ENCODE measurements at places on chromosomes 5 and 9.

DNA sequence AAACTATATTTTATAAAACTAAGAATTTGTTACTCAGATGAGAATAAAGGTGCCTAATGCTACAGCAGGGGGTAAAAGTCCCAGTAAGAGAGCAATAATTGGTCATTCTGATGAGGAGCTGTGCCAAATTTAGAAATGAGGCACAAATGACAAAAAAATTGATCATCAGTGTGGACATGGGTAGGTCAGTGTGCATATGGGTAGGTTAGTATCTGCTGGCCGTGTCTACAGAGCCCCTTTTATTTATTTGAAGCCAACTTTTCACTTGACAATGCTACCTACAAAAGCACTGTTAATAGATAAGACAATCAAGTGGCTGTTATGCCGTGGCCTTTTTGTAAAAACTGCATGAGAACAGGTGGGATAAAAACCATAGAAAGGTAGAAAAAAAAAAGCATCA, 454.6 kb downstream of the RAB3C start:
- no peak for DNase-seq

DNA sequence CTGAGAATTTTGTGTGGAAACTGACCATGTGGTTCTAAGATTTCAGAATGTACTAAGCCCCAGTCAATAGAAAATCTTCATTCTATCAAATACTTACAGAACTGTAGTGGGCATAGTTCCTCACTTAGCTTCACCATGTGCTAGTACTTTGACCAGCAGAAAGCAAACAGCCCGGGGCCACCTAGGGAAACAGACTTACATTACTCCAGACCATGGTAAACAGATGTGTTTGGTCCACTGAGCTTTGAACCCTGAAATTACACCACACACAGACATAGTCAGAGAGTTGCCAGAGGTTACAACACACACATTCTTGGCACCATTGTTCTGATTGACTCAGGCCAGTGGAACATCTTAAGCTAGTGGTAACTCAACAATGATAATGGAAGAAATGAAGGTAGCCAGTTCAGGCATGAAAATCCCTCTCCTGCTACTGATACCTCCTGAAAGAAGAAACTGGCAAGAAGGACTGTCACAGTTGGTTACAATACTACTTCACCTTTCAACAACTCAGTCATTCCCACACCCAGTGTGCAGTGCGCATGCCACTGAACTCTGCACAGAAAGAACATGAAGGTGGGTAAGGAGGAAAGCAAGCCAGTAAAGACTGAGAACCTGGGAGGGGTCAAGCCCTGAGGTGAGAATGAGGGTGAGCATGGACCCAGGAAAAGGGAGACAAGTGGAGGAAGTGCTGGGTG, 18.7 kb upstream of the LECT2 start:
- no peak for DNase-seq

GRCh38 chr5:17174965-17175364, 42.5 kb upstream of the BASP1 start:
- DNase-seq, result no peak

DNA sequence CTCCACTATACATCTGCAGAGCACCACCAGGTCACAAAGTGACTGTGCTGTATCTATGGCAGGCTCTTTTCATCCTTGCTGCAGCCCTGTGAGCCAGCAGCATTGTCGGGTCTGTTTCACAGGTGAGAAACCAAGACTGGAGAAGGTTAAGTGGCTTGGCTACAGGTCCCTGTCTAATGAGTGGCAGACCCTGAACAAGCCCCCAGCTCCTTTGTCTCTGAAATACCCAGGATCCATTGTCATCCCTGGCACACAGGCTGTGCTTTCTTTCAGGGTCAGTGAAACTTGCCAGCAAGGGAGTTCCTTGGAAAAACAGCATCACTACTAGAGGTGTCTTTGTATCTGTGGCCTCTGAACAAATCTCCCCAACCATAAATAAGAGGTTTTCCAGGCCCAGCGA, 27.6 kb upstream of the CXCL14 start:
- no peak for DNase-seq

DNA sequence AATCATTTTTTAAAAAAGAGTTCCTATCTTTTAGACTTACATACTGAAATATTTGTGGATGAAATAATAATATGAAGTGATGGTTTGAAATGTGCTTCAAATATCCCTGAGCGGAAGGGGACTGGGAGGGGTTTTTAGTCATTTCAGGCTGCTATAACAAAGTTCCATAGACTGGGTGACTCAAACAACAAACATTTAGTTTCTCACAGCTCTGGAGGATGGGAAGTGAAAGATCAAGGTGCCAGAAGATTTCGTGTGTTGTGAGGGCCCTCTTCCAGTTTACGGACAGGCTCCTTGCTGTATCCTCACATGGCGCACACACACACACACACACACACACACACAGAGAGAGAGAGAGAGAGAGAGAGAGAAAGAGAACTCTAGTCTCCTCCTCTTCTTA, 27.1 kb upstream of the TEX10 start:
- no peak for DNase-seq

GRCh38 chr5:149961957-149962409, 1.4 kb downstream of the SLC26A2 start:
- no peak for DNase-seq

- DNase-seq, result no peak
Measured at GRCh38 chr5:100840370-100840769, 62.7 kb downstream of the ST8SIA4 start.

- DNase-seq, result no peak
Measured at GRCh38 chr5:103098993-103099392, 20.9 kb downstream of the GIN1 start.

DNA sequence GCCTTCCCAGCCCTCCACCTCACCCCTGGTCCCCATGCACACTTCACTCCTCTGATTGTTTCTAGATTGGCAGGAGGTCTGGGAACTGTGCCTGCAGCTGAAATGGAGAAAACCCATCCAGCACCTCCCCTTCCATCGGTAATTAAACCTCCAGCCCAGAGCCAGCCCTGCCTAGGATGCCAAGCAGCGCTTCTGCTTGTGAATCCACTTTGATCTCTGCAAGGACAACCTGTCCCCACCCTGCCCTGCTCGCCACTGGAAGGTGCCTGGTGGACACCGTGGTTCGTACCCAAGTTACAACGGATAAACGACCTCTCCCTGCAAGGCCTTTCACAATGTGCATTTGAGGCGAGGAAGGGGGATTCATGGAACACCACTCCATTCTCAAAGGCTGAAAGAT, 50.6 kb downstream of the IRX2 start:
- DNase-seq, result no peak

- DNase-seq, result no peak
Measured at GRCh38 chr9:124593651-124594058, 86.5 kb upstream of the NR5A1 start.

DNA sequence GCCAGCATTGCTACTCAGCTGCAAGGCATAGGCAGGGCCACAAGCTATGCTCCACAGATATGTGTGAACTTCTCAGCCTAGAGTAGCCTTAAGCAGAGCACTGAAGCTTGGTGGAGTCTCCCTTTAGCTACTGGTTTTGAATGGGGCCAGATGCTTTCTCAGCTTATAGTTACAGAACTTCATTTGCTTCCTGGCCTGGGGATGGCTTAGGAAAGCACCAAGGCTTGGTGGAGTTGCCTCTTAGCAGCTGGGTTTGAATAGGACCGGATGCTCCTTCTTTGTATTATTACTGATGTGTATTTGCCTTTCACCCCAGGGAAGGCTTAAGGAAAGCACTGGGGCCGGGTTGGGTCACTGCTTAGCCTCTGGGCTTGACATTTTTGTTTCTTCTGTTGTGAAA, 497.8 kb upstream of the SEMA6A start:
- DNase-seq, result no peak

DNA sequence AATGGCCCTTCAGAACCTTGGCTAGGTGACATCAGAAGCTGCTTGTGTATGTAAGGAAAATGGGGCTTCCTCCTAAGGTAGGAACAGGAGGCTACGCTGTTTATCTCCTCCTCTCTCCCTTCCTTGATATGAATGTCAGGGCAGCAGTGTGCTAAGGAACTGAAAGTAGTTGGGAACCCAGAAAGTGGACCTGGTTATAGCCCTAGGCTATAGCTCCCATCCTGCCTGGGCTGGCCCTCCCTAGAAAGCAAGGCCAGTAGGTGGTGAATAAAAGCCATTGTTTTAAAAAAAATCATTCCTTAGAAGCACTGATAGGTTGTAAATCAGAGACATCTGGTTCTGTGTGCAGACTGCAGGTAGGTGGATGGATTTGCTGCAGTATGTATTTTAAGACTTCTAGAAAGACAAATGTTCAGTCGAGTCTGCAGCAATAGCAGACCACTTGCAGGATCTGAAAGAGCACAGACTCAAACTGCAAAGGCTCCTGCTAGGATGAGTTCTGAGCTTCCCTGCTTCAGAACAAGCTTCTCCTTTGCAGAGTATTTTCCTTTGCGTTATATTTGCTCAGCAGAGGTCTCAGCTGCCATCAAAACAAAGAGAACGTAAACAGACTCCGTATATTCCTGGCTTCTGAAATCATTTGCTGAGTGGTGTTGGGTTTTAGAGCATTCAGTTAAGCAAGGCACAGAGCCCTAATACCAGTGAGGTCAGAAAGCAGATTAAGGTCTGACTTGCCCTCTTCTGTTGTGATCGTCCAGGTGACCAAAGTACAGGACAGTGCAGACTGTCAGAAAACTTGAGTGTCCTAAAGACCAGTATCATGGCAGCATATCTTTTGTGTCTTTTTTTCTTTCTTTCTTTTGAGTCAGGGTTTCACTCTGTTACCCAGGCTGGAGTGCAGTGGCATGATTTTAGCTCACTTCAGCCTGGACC, 20.1 kb upstream of the CFAP157 start:
- no peak for DNase-seq

GRCh38 chr9:268616-269015, 54.0 kb downstream of the DOCK8 start:
- no peak for DNase-seq

GRCh38 chr5:143059976-143060765, 290.0 kb downstream of the ARHGAP26 start:
- DNase-seq, result no peak

- no peak for DNase-seq
Measured at GRCh38 chr9:85543196-85543595, 198.6 kb downstream of the AGTPBP1 start.

DNA sequence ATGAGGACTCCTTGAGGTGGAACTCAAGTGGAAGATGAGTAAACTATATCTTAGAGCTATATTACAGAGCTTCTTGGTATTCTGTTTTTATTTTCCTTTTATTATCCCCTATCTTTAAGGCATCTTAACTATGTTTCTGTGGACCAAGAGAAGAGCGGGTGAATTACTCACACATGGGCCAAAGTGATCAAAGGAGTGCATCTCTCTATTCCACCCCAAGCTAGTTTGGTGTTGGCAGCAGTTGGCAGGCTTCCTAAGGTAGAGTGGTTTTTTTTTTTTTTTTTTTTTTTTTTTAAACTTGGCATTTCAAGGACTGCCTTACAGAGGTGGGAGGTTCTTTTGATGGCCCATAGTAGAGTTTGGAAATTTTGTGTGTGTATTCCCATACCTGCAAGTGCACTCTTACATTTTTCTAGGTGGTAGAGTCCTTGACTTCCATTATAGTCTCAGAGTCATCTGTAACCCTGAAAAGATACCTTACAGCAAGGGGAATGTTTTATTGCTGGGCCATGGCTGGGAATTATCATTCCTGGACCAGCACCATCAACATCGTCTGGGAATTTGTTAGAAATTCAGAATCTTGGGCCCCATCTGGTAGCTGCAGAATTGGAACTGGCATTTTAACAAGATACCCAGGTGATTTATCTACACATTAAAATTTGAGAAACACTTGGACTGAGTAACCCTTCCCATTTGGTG, 51.0 kb downstream of the ARHGAP26 start:
- DNase-seq, result no peak

- peak; percentile 67 for DNase-seq
Measured at GRCh38 chr9:123637945-123638634, 282.1 kb downstream of the CRB2 start.

GRCh38 chr9:36874921-36875320, 159.1 kb downstream of the PAX5 start:
- no peak for DNase-seq

- no peak for DNase-seq
Measured at GRCh38 chr9:137387891-137388560, 34.9 kb downstream of the EXD3 start.

DNA sequence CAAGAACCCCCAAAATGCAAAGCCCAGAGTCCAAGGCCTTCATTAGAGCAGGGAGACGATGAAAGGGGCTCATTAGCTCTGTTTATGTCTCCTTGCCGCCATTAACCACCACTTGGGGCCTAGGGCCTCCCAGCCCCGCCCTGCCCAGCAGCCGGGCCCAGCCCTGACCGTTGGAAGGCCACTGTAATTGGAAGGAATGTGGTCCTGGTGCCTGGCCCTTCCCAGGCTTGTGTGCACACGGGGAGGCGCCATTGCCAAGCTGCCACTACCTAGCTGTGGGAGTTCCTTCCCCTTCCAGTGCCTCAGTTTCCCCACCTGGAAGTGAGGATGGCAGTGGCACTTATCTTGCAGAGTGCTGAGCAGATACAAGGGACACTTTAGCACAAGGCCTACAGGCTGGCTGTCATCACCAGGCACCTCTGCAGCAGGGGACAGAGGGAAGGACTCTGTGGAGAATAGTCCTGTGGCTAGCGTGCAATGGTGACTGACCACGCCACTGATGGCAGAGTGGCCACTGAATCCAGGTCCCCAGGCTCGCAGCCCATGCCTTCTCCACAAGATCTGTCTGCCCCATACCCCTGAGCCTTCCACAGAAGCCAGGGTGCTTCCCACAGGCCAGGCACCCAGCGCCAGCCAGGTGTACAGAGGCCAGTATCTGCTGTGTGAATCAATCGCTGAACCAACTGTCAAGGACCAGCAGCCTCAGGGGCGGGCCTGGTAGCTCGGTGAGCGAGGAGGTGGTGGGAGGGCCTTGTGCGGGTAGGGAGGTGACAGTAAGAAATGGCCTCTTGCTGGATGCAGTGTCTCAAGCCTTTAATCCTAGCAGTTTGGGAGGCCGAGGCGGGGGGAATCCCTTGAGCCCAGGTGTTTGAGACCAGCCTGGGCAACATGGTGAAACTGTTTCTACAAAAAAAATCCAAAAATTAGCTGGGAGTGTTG, 20.8 kb downstream of the GBGT1 start:
- peak; percentile 42 for DNase-seq

- DNase-seq, result no peak
Measured at GRCh38 chr5:172860520-172861443, 26.7 kb downstream of the ERGIC1 start.

GRCh38 chr9:131334629-131335367, 45.3 kb downstream of the PLPP7 start:
- DNase-seq, result no peak

DNA sequence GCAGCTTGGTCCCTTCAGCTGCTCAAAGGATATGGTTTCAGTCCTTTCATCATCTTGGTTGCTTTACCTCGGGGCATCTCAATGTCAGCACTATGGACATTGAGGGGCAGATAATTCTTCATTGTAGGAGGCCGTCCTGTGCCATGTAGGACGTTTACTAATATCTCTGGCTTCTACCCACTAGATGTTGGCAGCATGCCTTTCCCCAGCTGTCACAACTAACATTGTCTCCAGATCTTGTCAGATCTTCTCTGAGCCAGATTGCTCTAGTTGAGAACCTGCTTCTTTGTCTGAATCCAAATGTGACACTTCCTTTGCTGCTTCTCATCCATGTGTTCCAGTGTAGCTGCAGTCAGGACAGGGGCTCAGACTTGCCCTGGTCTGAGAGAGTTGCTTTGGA, 10.3 kb downstream of the PTPA start:
- DNase-seq, result no peak

GRCh38 chr9:73166468-73166867, 14.8 kb downstream of the ANXA1 start:
- DNase-seq, result no peak
